Stimulated activated CD4-positive, alpha-beta T cell treated with anti-CD3 and anti-CD28 coated beads, Interleukin-15, amount 100 ng/mL, for 48 hours (primary cell): ENCODE measurements at places on chromosomes 5 and 9.

DNA sequence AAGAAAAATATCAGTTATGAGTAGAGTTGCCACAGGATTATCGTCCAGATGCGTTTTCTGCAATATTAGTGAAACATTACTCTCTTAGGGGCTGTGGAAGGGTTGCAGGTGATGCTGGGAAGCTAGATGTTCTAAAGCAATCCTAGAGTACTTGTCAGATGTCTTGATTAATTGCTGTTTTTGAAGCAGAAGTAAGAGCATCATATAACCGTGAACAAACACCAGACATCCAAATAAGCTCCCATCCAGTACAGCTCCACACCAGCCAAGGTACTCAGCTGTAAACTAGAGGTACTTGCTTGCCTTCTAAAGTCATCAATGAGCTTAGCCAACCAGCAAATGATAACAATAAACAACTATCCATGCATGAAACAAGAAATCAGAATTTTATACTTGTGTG lies 131.1 kb downstream of the ST8SIA4 start:
- no peak for DNase-seq

- DNase-seq = no peak
Observed at GRCh38 chr5:111583758-111584203, 71.4 kb upstream of the STARD4 start.

DNA sequence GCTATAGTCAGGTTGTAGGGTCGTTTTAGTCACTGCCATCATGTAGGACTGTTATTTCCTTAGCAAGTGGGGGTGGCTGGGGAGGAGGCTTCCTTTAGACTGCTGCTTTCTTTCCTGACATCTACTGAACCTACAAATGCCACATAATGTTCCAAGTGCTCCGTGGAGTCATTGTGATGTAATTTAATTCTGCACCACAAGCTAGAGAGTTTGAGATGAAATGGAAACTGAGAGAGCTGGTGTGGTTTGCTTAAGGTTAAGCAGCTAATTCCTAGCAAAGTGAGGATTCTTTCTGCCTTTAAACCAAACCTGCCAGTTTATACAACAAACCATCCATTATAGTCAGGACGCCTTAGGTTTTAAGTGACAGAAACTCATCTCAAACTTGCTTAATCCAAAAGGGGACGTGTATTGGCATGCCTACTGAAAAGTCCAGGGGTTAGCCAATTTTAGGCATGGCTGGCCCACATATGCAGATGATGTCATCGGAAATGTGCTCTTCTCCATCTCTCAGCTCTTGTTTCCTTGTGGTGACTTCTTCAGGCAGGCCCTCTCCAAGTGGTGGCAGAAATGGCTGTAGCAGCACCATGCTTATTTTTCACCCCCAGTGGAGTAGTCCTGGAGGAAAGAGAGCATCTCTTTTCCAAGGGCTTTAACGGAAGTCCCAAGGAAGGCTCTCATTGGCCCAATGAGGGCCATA lies 30.5 kb downstream of the ZNF618 start:
- DNase-seq = no peak

- DNase-seq = no peak
Observed at GRCh38 chr5:153866176-153866575, 172.5 kb downstream of the FAM114A2 start.

DNA sequence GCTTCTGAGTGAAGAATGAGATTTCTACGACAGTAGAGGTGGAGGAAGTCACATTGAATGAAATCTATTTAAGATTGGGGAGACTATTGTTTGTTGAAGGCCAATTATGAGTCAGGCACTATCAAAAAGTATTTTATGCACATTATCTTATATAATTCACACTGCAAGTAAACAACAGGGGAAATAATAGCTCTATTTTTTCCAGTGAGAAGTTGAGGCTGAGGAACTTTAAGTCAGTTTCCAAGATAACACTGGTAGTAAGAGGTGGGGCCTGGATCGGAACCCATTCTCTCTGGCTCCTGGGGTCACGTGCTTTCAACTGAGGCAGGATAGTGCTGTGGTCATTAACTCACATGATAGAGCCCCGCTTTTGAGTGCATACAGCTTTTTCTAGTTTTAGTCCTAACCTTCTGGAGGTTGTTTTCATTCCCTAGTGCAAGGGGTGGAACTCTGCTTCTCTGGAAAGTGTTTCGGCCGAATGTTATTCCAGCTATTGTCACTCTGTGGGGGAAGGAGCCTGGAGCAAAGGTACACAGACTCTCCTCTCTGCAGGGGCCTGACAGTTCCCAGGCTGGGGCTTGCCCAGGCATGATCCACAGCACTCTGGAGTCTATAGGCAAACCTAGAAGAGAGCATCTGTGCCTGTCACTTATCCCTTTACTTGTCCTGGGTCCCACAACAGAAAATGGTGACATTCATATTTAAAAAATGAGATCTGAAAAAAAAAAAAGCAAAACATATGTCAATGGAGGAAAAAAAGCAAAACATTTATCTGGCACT lies 352.4 kb upstream of the ACTBL2 start:
- DNase-seq = no peak

DNA sequence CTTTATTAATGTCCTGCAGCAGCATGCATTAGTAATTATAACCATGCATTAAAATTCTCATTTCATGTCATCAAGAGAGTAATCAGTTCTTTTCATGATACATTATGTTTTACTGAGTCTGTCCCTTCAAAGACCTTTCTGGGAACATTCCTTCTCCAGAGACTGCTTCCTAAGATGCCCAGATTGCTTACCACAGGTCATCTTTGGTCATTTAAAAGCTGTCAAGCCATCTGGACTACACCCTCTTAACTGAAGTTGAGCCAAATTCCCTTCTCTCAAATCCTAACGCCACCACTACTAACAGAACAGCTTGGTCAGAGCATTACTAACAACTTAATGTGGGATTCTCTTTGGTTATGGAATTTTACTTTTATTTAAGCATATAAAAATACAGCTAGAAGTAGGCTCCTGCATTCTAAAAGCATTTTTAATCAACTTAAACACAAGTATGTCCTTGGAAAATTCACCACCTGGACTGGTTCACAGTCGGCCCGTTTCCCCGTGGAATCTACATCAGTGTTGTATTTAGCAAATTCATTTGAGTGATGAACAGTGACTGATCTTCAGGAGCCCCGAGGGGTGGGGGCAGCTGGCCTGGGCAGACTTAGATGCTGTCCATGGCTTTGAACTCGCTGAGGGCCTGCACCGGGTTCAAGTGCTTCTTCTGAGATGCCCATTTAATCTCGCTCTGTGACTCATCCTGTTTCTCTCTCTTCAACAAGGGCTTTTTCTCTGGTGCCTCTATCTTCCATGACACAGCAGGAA lies 92.8 kb upstream of the CCDC112 start:
- DNase-seq = no peak

GRCh38 chr9:33170464-33171415 lies 3.6 kb upstream of the B4GALT1 start:
- DNase-seq = no peak

- DNase-seq = no peak
Observed at GRCh38 chr9:38652044-38652443, 31.6 kb upstream of the ANKRD18A start.

DNA sequence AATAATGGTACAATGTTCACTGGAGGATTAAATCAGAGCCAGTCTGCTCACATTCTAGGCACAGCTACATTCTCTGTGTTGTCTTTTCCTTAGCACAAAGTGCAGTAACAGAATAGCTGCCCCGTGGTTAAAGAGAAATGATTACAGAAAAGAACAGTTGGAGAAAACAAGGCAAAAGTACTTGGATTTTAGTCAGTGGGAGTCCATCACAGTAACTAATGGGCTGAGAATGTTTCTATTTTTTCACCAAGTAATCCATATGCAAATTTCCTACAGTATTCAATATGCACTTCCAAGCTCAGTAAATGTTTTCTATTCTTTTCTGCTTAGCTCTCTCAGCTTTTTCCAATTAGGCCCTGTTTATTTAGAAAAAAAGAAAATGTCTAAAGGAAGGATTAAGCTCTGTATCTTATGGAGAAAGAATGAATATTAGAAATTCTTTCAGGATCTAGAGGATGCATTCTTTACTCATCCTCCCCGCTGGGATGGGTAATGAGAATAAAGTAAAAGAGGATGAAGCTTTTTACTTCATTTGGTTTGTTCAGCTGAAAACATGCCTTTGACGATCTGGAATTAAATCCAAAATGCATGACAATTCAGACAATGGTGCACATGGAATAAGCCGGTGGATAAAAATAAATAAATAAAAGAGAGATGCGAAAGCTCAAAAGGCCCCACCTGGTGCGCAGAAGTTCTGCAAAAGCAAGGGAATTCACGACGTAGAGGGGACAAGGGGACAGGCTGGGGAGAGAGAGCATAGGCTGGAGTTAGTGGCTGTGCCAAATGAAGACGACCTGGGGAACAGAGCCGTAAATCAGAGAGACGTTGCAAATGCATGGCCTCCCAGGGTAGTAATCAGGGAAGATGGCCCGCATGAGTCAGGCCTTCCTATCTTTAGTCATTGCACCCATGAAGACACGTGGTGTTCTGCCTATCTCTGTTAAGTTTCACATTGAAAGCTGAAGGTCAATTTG lies 345.2 kb downstream of the GLIS3 start:
- no peak for DNase-seq

GRCh38 chr5:10649666-10650380 lies 86.0 kb downstream of the ANKRD33B start:
- DNase-seq = no peak

- no peak for DNase-seq
Observed at GRCh38 chr9:87869082-87869481, 13.6 kb upstream of the SPATA31E1 start.

GRCh38 chr9:35106343-35106730 lies 3.4 kb upstream of the STOML2 start:
- no peak for DNase-seq

DNA sequence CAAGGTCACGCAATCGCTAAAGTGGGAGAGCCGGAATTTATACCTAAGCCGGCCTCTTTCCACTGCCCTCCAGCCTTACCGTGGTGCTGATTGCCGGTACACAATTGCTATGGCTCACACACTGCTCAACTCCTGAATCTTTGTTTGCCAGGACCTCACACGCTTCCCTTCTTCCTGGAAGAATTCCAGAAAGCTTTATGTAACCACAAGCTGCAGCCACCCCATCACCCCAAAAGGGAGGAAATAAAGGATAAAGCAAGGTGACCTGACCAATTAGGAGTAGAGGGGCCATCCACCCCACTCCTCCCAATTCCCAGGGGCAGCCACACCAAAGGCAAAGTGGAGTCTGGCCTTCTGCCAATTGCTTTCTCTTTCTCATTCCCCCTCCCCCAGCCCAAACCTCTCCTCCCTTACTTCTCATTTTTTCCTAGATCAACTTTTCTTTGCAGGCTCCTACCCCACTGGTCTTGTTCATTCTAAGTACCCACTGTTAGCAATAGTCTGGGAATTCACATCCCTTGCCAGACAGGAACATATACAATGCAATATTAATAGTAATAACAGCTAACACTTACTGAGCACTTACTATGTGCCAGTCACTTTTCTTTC lies 18.0 kb upstream of the CDC23 start:
- no peak for DNase-seq

DNA sequence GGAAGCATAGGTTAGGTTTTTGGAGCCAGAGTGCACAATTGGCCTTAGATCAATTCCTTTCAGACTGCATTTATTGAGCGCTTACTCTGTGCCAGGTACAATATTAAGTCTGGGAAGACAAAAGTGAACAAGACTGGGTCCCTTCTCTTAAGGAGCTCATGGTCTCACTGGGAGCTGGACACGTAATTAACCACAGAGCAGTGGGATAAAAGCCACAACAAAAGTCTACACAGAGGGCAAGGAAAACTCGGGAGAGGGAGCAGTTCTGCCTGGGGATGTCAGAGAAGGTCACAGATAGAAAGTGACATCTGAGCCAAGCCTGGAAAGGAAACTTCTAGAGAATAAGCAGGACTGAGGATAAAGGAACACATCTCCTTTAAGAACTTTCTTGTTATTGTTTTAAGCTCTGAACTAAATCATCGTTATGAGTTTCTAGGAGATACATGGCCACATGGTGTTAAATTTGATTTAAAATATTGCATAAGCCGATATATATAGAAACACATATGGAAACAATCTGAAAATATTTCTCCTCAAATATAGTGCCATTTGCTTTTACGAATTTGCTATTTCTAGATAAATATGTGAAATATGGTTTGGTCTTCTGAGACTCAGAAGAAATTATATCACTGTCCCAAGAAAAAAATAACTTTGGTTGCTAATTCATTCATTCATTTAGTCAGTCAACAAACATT lies 40.1 kb upstream of the PDE8B start:
- no peak for DNase-seq

GRCh38 chr9:37609735-37610397 lies 17.5 kb upstream of the TOMM5 start:
- no peak for DNase-seq

DNA sequence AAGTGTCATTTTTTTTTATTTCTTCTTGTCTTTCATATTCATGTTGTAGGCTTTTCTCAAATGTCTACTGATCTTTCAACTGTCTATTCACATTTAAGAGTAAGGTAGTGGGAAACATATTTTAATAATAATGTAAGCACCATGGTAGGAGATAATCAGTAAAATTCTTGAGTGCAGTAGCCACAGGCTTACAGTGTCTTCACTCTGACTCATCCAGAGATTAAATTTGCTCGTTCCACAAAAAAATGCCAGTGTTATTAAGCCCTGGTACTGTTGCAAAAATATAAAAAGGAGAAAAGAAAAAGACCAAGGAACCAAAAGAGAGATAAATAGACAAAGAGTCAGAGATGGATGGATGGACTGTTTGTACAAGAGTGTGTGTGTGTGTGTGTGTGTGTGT lies 43.0 kb downstream of the PARP8 start:
- no peak for DNase-seq

GRCh38 chr9:135608294-135608998 lies 30.9 kb downstream of the GLT6D1 start:
- no peak for DNase-seq

GRCh38 chr5:143698574-143698973 lies 113.4 kb upstream of the HMHB1 start:
- peak; percentile 9 for DNase-seq

- DNase-seq = no peak
Observed at GRCh38 chr5:73938280-73938937, 312.4 kb downstream of the ARHGEF28 start.

DNA sequence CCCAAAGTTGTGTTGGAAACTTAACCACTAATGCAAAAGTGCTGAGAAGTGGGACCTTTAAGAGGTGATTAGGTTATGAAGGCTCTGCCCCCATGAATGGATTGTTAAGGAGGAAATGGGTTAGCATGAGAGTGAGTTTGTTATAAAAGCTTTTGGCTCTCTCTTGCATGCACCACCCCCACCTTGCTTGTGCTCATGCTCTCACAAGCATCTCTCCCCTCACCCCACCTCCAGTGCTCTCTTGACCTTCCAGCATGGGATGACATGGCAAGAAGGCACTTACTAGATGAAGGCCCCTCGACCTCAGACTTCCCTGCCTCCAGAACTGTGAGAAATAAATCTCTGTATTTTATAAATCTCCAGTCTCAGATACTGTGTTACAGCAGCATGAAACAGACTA lies 52.8 kb downstream of the RICTOR start:
- DNase-seq = no peak

GRCh38 chr9:121322037-121322736 lies 47.9 kb downstream of the STOM start:
- DNase-seq = no peak

DNA sequence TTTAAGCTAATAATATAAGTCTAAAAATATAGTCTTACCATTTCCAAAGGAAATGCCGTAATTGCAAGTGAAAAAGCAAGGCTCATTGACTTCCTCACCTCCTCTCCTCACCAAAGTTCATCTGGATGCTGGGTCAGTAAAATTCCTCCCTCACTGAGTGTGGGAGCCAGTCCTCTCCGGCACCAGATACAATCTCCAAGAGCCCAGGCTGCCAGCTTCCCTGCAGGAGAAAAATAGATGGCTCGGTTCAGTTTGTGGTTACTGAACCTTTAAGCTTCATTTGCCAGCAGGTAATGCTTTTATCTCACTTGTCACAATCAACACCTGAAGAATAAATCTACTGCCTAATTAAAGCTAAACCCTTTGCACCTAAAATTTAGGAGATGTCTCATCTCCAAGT lies 115.3 kb upstream of the VLDLR start:
- DNase-seq = no peak
